LHCN-M2 (cell line): ENCODE measurements at places on chromosomes 3 and 15. TPM values are rescaled to one million over a fixed set of nuclear protein-coding genes. Genes with fewer than 3 reads are reported as not detected.

DNA sequence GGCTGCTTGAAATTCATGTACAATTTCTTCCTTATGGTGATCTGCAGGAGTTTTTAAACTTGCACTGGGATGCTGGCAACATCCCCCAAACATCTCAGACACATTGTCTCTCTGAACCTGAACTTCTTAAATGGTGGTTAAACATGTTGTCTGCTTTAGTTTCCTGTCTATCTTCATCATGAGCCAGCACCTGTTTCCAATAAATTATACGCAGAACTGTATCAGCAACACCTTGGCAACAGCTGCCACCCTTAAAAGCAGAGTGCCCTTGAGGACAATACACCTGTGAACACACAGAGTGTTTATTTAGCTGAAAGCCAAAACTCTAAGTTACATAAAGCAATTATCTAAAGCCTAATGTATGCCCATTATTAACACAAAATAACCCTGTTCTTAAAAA lies 242.9 kb downstream of the WNT5A start:
- no peak for DNase-seq

- DNase-seq: no peak
Measured at GRCh38 chr15:96869122-96869521, 538.6 kb downstream of the NR2F2 start.

GRCh38 chr15:54843006-54843405 lies 353.7 kb downstream of the RSL24D1 start:
- DNase-seq: no peak

- peak; percentile 42 for DNase-seq
Measured at GRCh38 chr3:134249935-134250716, 533 bp downstream of the RYK start.

- DNase-seq: peak; percentile 65
Measured at GRCh38 chr15:36109943-36110658, 469.3 kb upstream of the CDIN1 start.

DNA sequence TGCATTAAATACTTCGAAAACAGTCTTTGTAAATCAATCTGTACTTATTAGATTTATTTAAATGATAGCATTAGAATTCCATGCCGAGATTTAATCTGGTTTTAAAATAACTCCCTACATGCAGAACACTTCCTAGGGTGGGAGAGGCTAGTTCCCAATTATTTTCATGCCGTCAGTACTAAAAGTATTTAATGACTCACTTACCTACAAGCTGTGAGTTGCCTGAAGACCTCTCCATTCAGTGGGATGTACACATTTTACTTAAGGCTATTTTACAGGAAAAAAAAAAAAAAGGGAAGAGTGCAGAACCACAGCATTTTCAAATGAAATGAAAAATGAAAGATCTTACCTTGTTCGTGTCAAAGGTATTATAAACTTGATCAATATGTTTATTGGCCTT lies 469 bp downstream of the GUCA1C start:
- no peak for DNase-seq

DNA sequence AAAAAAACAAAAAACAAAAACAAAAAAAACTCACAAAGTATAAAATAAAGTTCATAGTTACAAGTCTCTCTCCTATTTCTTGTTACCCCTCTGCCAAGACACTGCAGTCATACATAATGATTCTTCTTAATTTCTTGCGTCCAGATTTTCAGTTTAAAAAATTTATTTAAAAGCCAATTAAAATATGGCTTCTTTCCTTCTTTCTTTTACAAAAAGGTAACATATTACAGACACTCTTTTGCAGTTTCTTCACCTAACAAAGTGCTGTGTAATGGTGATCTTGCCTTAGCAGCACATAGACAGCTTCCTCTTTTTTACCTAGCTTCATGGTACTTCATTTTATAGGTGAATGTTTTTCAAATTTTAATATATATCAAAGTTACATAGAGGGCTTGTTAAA lies 136.1 kb upstream of the SGO1 start:
- DNase-seq: no peak

GRCh38 chr3:126848991-126849390 lies 133.9 kb upstream of the PLXNA1 start:
- no peak for DNase-seq

DNA sequence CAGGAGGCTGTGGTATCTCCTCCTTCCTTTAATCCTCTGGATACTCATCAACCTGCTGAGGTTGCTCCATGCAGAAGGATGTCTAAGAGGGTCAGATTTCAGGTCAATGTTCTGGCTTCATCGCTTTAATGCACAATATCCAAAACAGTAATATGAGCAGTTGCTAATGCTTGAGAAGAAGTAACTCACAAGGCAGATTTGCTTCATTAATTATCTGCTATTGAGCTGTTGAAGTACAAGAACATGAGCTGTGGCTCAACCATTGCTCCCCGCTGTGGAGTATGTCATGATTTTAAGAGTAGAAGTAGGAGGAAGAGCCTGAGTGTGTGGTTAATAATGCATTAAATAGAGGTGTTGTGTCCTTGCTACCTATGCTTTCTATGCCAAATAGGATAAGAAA lies 1412.9 kb upstream of the ALCAM start:
- no peak for DNase-seq

GRCh38 chr15:99673111-99673510 lies 60.1 kb downstream of the LYSMD4 start:
- no peak for DNase-seq

DNA sequence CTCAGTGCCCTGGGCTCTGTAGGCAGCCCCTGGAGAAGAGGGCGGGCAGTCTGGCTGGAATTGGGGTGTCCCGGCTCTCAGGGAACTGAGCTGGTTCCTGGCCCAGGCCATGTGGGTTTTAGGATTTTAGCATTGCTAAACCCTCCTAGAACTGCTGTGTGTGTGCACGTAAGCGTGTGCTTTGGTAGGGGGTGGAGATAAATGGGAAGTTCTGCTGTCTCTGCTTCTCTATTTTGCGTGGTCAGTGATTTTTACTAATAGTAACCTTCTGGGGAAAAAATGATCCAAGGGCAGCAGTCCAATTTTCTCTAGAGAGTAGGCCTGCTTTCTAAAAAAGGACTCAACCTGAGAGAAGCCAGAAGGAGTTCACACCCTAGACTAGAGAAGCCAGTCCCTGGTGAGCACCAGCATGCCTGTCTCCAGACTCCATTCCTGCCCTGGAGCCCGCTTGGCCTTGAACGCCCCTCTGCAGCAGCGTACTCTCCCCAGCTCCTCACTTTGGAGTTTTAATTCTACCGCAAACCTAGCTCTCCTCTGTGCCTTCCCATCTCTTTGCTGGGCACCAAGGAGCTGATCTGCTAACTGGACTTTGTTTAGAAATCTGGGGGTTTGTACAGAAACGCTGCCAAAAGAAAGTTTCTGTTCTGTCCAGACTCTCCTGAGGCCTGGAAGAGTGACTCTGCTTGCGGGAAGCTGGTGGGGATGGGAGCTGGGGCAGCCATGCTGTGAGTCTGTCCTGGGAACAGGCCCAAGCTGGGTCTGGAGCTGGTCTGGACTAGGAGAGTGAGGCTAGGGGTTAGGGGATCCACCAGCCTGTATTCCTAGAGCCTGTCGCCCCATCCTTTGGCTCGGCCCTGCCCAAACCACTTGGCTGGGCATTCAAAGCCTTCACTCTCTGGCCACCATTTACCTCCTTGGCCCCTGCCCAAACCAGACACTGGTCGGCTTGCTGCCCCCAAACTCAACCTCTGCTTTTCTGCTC lies 19.7 kb downstream of the CORO2B start:
- DNase-seq: no peak

DNA sequence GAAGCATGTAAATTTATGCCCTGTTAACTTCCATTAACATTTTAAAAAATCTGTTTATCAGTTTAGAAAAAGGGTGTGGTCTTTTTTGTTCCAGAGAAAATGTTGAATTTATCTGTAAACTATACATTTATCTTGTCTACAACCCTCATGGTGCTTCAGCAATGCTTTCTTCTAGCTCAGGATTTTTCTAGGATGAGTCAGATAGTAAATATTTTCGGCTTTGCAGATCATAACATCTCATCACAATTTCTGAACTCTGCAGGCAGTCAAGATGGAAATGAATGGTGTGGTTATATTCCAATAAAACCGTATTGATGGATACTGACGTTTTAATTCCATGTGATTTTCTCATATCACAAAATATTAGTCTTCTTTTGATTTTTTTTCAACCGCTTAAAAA lies 70.5 kb upstream of the FOXB1 start:
- DNase-seq: no peak

CSPG5 gene
- total RNA-seq: 0.19 and 0.29 TPM in 2 replicates

FETUB gene
- 0.06 TPM in 1 of 2 replicates, not detected in the other for total RNA-seq

SLC22A14 gene
- total RNA-seq: not detected in 2 replicates

CSK gene
- 22.2 and 28.8 TPM in 2 replicates for total RNA-seq

CFAP100 gene
- not detected in 2 replicates for total RNA-seq

WNT7A gene
- not detected in 2 replicates for total RNA-seq

PSTPIP1 gene
- total RNA-seq: not detected in 2 replicates

IL17RB gene
- not detected in 2 replicates for total RNA-seq

CHL1 gene
- total RNA-seq: not detected in 2 replicates

REC114 gene
- total RNA-seq: not detected in 2 replicates
